ENCODE measurements at places on chromosomes 3 and 15.

DNA sequence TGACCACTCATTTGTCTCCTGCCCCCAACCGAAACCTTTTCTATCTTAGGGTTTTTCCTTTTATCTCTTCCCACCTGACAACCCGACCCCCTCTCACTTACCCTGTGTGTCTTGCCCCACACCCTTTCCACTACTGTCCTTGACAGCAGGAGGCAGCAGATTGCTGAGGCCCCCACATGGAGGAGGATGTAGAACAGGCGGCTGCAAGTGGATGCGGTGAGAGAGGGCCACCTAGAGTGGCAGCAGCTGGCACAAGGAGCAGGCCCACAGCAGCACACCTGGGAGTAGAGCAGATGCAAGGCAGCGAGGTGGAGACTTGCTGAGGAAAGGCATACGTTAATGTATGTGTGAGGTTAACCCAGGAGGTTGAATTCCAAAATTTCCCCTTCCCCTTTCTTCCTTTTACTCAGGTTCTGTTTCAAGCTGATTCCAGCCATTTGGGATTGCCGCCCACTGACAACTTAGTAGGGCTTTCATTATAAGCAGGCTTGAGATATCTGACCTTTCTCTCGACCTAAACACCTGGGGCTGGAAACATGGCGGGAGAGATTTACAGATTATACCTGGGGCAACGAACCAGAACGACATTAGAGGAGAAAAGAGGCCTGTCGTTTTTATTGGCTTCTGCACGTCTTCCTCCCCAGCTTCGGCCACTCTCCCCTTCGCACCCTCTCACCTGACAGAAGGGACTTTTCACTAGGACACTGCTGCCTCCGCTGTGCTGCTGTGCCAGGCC is 643 bp downstream of the SERINC4 start:
- DNase-seq: no peak

DNA sequence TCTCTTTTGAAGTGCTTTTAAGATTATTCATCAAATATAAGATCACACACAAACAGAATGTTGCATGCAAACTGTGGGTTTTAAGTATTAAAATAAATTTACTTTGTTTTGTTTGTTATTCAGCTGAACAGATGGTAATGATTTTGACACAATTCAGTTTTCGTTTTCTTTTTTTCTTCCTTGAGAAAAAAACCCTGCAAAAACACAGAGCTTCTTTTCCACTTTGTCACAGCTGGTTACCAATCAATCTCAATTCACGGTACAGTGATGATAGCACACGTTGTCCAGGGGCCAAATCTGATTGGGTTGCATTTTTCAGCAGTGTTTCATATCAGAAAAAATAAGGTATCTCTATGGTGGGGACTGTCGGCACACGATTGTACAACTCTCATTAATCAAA is 473.6 kb downstream of the ROBO2 start:
- DNase-seq: no peak

DNA sequence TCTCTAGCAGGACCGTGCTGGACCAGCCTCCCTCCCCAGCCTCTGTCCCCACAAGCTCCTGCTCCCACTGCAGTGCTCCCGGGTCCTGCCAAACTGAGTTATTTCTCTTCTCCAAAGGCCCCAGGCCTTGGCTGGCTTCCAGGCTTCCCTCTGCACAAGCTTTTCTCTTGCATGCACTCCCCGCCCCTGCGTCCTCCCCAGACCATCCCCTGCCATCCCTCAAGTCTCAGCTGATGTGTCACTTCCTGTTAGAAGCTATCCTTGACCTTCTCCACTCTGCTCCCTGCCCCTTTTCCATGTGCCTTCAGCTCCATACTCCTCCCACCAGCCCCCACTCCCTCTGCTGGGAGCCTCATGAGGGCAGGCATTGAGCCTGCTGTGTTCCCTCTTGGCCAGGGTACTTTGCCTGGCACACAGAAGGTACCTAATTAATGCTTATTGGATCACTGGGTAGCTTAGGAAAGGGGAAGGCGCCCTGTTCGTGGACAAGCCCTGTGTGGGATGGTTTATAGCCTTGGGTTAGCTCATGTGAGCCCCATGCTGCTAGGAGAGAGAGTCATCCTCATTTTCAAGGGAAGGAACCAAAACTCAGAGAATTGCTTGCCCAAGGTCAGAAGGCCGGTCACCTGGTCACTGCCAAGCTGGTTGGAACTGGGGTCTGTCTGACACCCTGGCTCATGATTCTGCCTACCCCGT is 56.4 kb downstream of the FEM1B start:
- DNase-seq: no peak

- no peak for DNase-seq
Measured at GRCh38 chr3:19264424-19264823, 116.1 kb downstream of the KCNH8 start.

- DNase-seq: no peak
Measured at GRCh38 chr15:92159906-92160841, 233.5 kb upstream of the ST8SIA2 start.

DNA sequence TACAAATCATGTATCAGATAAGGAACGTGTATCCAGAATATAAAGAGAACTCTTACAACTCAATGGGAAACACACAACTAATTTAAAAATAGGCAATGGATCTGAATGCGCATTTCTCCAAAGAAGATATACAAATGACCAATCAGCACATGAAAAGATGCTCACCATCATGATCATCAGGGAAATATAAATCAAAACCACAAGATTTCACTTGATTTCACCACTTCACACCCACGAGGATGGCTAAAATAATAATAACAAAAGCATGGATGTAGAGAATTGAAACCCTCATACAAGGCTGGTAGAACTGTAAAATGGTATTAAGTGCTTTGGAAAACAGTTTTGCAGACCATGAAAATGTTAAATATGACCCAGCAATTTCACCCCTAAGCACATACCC is 26.7 kb upstream of the SLC12A8 start:
- no peak for DNase-seq

- DNase-seq: no peak
Measured at GRCh38 chr3:55724821-55725220, 237.7 kb upstream of the WNT5A start.

DNA sequence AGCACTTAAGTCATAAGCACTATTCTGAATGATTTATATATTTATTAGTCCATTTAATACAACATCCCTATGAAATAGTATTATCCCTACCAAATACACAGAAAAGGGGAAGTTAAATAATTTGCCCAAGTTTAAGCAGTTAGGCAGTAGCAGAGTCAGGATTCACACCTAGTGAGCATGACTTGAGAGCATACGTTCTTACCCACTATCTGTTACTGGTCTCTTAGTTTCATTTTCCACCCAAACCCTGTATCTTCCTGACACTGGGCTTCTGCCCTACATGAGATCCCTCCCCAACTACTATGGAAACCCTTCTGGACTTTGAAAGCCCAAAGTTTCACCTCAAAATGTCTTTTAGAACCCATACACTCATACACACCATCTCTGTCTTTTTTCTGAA is 4.4 kb upstream of the ATOSA start:
- no peak for DNase-seq

DNA sequence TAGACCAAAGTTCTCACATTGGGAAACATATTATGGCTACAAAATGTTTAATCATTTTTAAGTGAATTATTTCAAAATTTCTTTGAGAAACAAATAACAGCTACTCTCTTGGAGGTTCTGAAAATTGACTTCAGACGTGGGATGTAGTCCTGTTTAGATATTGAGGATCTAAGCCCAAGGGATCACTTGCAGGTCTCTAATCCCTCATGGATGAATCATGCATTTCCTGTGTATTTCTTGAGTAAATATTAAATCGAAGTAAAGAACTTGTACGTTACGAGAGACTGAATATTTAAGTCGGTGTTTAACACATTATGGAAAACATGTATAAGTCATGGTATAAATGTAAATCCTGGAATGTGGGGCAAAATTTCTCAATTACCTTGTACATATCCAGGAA is 119.8 kb downstream of the EPHA3 start:
- DNase-seq: no peak

GRCh38 chr15:48477795-48478360 is 146.6 kb downstream of the DUT start:
- DNase-seq: no peak

DNA sequence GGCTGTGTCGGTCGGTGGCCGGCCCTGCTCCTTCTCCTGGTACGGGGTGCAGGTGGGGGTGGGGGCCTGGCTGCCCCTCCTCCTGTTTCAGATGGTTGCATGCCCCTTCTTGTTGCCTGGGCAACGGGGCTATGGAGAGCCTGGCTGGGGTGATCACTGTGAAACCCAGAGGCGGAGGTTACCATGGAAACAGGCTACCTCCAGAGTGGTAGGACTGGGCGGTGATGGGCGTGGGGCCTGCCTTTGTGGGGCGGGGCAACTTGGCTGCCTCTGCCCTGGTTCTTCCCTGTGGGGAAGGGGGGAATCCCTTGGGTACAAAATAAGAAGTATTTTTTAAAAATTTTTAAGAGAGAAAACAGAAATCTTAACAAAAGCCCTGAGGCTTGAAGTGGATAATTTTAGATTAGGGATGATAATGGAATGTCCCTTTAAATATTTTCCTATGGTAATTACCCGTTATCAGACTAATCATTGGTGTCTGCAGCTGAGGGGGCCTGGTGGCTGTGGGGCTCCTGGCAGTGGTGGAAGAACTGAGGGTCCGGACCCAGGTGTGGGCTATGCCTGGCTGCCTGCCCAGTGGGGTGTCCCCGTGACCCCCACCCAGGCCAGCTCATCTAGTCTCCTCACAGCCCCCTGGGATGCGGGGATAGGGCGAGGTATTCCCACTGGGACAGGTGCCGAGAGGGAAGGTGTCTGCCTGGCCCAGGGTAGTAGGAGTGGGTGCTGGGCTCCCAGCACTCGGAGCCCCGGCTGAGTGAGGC is 32.5 kb downstream of the PLXNA1 start:
- no peak for DNase-seq

DNA sequence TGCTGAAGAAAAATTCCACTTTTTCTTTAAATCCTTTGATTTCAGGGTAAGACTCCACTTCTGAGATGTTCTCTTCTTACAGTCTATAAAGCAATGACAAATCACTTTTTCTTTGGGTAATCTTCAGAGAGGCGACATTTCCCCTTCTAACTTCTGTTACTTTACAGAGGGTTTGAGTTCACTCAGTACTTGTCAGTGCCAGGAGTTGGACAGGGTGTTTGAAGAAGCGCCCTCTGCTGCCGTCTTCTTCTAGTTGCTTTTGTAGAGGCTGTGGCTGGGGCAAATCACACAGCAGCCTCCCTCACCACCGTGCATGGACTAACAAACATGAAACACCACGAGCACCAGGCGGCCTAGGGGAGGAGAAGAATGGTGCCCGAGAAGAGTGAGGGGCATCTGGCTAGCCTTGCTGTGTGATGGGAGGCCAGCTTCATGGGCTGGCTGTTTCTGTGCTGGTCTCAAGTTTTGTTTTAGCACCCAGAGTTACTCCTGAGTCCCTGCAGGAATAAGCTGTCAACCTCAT is at the start of gene CD80:
CD80 (minus strand) TSS at position 174 of the 523 bp plus-strand sequence. CDS start 1,886 bp downstream, outside the sequence.
- no peak for DNase-seq

DNA sequence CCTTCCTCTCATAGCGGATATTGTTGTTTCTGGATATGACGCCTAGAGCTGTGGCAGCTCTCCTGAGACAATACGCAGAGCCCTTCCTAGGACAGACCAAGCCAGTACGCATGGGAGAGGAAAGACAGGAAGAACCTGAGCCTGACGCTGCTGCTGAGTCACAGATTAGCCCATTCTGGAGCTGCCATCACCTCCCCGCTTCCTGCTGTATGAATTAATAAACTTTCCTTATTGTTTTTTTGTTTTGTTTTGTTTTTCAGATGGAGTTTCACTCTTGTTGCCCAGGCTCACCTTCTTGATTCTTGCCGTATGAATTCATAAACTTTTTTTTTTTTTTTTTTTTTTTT is 67.0 kb downstream of the PPCDC start:
- DNase-seq: no peak
